Lung microvascular endothelial cell (primary cell): ENCODE measurements at places on chromosomes 16 and 17. TPM values are rescaled to one million over a fixed set of nuclear protein-coding genes. Genes with fewer than 3 reads are reported as not detected.

SP2 gene
- total RNA-seq, result 0.87 and 1.8 TPM in 2 replicates

CIBAR2 gene
- not detected in 2 replicates for total RNA-seq

NPIPA2 gene
- total RNA-seq, result 0.22 and 0.40 TPM in 2 replicates

STUB1 gene
- 90.7 and 113 TPM in 2 replicates for total RNA-seq

USP31 gene
- 15.9 and 39.7 TPM in 2 replicates for total RNA-seq
